Astrocyte (in vitro differentiated cells and primary cell): ENCODE measurements at places on chromosomes 7 and 10. TPM values are rescaled to one million over a fixed set of nuclear protein-coding genes. Genes with fewer than 3 reads are reported as not detected.

DNA sequence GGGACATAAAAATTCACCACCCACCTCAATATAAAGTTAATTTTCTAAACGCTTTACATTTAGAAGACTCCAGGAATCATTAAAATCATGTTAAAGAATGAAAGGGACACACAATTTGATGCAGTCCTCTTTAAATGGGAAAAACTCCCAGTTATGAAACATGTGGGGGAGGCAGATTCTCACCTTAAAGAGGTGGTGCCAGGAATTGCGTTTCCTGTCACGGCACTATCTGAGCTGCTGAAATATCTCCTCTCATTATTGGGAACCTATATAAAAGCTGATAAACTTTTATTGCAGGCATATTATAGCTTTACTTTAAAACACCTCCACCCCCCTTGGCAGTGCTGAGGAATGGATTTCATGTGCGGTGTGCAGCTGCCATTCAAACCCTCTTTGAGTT, 94.8 kb upstream of the SORCS3 start:
- DNase-seq, result no peak
- H3K27ac ChIP-seq, result no peak overlapping the region
- H3K4me3 ChIP-seq, result no peak overlapping the region

DNA sequence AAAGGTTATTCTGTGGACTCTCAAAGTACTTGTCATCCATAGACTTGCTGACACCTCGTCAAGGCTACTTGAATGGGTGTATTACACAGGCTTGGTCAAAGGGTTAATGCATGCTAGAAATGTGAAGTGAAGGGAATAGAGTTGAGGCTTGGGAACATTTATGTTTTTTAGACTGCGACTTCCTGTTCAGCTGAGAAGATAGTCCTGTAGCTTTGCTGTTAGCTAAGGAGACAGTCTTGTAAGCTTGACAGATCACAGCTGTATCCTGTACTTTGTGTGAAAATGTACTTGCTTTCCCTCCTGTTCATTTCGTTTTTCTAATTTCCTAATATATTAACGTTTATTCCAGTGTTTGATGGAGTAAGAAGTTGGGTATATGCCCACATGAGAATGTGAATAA, 52.1 kb downstream of the ADD3 start:
- H3K27ac ChIP-seq, result no peak overlapping the region
- no peak for DNase-seq
- H3K4me3 ChIP-seq, result no peak overlapping the region
- H3K36me3 ChIP-seq, result no peaks in the 10 kb centered on the region
- H3K27me3 ChIP-seq, result no peaks in the 10 kb centered on the region
- H3K4me1 ChIP-seq, result peaks cover 17% of the 10 kb centered on the region

GRCh38 chr10:69007260-69007659, 18.7 kb downstream of the KIFBP start:
- DNase-seq, result no peak
- H3K4me3 ChIP-seq, result no peak overlapping the region
- H3K4me1 ChIP-seq, result no peaks in the 10 kb centered on the region

DNA sequence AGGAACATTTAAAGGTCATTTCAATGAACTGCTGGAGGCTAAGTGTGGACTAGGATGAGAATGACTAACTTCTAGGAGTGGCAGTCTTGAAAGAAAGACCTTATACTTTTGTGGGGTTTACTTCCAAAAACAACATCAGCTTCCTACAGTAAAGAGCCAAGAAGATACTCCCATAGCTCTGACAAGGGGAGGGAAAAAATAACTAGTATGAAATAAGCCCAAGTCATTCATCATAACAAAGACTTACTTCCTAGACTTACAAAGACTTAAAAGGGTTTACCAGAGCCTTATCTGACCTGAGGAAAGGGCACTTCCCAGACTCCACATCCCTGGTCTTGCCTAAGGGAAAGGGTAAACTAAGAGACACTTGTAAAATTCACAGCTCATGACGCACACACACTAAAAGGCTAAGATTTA, 31.7 kb downstream of the ARHGAP12 start:
- H3K4me1 ChIP-seq, result peaks cover 16% of the 10 kb centered on the region
- no peaks in the 10 kb centered on the region for H3K36me3 ChIP-seq
- DNase-seq, result peak; percentile 80

DNA sequence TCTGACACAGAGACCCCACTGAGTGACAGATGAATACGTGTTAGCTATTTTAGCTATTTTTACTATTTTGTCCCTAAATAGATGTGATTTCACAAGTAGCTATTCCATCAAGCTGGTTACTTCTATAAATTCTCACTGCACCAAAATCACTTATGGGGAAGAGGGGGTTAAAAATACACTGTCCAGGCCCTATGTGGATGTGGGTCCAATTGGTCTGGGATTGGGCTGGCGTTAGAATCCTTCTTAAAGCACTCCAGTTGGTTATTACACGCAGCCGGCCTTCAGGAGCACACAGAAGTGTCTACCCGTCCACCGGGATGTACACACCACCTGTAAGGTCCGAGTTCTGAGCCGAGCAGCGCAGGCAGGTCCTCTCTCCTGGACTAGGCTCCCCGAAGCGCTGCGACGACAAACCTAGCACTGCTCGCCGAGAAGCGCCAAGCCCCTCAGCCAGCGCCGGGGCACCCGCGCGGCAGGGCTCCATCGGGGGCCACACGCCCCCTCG, 222.3 kb upstream of the MKLN1 start:
- no peak overlapping the region for H3K27ac ChIP-seq
- no peak for DNase-seq
- H3K27me3 ChIP-seq, result no peaks in the 10 kb centered on the region
- peak overlapping the region; percentile 57 for H3K4me3 ChIP-seq
- peaks cover 29% of the 10 kb centered on the region for H3K4me1 ChIP-seq

- H3K36me3 ChIP-seq, result no peaks in the 10 kb centered on the region
- H3K4me1 ChIP-seq, result peaks cover 4% of the 10 kb centered on the region
- no peak overlapping the region for H3K27ac ChIP-seq
- peaks cover 9% of the 10 kb centered on the region for H3K27me3 ChIP-seq
Observed at GRCh38 chr7:151936207-151936606, 20.0 kb upstream of the GALNTL5 start.

DNA sequence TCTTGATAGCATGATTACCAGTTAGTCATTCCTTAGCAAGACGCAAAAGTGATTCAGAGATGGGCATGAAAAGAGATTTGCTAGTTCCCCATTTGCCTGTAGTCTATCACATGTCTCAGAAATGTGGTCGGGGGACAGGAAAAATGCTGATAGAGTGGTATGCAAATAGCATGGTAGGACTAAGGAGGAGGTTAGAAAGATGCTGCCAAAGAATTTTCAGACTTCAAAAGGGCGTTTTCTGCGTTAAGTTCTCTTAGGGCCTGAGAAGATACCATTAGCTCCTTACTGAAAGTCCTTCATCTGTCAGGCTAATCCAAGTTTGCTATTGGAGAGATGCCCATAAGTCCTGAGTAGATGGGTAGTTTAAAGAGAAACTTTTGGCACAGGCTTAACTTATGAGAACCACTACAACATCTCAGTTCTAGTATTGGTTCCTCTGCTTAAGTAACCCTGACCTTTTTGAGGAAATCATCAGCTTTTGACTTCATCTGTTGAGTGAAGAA, 2.7 kb downstream of the CALD1 start:
- peak overlapping the region; percentile 99 for H3K4me3 ChIP-seq
- peaks cover 66% of the 10 kb centered on the region for H3K4me1 ChIP-seq
- DNase-seq, result peak; percentile 76
- peaks cover 34% of the 10 kb centered on the region for H3K36me3 ChIP-seq
- no peaks in the 10 kb centered on the region for H3K27me3 ChIP-seq
- peak overlapping the region; percentile 93 for H3K27ac ChIP-seq

Gene CAV1
- total RNA-seq, result 384 and 472 TPM in 2 replicates

GRCh38 chr7:120799147-120799546, 58.8 kb downstream of the TSPAN12 start:
- no peaks in the 10 kb centered on the region for H3K36me3 ChIP-seq
- DNase-seq, result no peak
- H3K4me3 ChIP-seq, result no peak overlapping the region
- no peak overlapping the region for H3K27ac ChIP-seq
- H3K4me1 ChIP-seq, result no peaks in the 10 kb centered on the region

GRCh38 chr10:96339956-96340904, 18.6 kb downstream of the OPALIN start:
- DNase-seq, result peak; percentile 25
- peaks cover 5% of the 10 kb centered on the region for H3K27me3 ChIP-seq
- H3K4me3 ChIP-seq, result no peak overlapping the region
- H3K27ac ChIP-seq, result no peak overlapping the region
- no peaks in the 10 kb centered on the region for H3K4me1 ChIP-seq

GRCh38 chr10:93072225-93072712, 1.4 kb upstream of the CYP26A1 start:
- H3K4me3 ChIP-seq, result no peak overlapping the region
- peaks cover 23% of the 10 kb centered on the region for H3K4me1 ChIP-seq
- no peak overlapping the region for H3K27ac ChIP-seq
- no peak for DNase-seq
- no peaks in the 10 kb centered on the region for H3K36me3 ChIP-seq

- H3K27ac ChIP-seq, result no peak overlapping the region
- H3K4me3 ChIP-seq, result no peak overlapping the region
- no peaks in the 10 kb centered on the region for H3K36me3 ChIP-seq
- DNase-seq, result no peak
- H3K27me3 ChIP-seq, result peaks cover 4% of the 10 kb centered on the region
- no peaks in the 10 kb centered on the region for H3K4me1 ChIP-seq
Observed at GRCh38 chr7:47190462-47190861, 391.4 kb downstream of the TNS3 start.

Gene SPDYE2
- total RNA-seq, result not detected in 2 replicates

Gene LRRC17
- 61.2 and 63.4 TPM in 2 replicates for total RNA-seq

Gene SCRN1
- total RNA-seq, result 98.3 and 116 TPM in 2 replicates

DNA sequence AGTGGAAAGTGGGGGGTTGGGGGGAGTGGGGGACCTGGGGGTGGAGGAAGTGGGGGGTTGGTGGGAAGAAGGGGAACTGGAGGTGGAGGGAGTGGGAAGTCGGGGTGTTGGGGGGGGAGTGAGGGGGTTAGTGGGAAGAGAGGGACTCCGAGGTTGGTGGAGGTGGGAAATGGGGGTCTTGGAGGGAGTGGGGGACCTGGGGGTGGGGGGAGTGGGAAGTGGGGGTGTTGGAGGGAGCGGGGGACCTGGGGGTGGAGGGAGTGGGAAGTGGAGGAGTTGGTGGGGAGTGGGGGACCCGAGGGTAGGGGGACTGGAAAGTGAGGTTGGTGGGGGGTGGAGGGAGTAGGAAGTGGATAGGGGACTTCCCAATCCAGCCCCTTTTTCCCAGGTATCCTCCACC, 906 bp upstream of the MMD2 start:
- DNase-seq, result no peak
- H3K4me3 ChIP-seq, result no peak overlapping the region
- H3K36me3 ChIP-seq, result no peaks in the 10 kb centered on the region
- H3K4me1 ChIP-seq, result no peaks in the 10 kb centered on the region

DNA sequence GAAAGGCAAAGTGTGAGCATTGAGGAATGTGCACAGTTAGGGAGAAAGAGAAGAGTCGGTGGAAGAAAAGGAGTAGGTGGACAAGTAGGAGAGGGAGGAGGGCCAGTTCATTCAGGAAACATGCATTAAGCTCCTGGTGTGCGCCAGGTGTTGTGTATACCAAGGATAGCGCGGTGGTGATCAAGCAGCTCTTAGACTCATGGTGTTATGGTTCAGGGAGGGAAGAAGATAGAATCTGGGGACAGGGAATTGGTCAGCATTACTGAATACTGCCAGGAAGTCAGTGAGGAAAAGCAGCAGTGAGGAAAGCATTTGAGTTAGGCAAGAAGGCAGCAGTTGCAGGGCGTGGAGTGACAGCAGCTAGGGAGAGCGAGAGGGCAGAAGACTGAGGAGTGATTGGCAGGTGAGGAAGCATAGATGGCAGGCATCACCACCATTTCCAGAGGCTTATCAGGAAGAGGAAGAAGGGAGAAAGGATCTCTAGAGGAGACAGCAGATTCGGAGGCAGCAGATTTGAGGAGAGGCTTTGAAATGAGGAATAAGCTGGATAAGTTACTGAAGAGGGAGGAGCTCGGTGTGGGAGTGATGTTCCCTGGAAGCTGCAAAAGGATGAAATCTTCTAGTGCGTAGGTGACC, 265.6 kb downstream of the GFRA1 start:
- no peaks in the 10 kb centered on the region for H3K27me3 ChIP-seq
- no peaks in the 10 kb centered on the region for H3K36me3 ChIP-seq

Gene NACAD
- total RNA-seq, result 18.3 and 21.6 TPM in 2 replicates

GRCh38 chr7:124764847-124765400, 668 bp downstream of the GPR37 start:
- DNase-seq, result no peak
- peaks cover 8% of the 10 kb centered on the region for H3K4me1 ChIP-seq
- H3K36me3 ChIP-seq, result no peaks in the 10 kb centered on the region
- H3K27me3 ChIP-seq, result peaks cover 19% of the 10 kb centered on the region

DNA sequence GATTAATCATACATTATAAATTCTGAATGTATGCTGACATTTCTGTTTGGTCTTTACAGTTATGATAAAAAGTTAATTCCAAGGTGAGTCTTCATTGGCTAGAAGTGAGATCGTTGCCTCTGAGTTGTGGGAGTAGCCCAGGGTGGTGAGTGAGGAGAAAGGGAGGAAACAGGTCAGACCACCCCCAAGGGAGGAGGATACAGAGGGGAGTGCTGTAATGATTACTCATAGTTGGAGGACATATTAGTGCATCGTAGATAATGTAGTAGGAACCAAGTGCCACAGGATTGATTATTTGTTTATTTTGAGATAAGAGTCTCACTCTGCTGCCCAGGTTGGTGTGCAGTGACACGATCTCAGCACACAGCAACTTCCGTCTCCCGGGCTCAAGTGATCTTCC, 672.2 kb downstream of the INHBA start:
- no peaks in the 10 kb centered on the region for H3K36me3 ChIP-seq
- peaks cover 28% of the 10 kb centered on the region for H3K4me1 ChIP-seq
- H3K27me3 ChIP-seq, result no peaks in the 10 kb centered on the region
- no peak overlapping the region for H3K4me3 ChIP-seq
- DNase-seq, result peak; percentile 54

DNA sequence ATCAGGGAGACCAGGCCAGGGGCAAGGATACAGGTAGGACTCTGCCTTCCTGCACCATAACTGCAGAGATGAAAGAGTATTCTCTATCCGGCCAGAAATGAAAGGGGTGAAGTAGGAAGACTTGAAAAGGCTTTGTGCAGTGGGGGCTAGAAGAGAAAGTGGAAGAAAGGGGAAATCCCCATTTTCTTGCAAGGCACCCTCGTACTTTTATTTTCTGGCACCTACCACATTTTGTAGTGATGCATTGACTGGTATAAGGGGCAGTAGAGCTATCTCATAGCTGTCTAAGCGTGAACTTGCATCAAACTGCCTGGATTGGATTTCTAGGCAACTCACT, 752 bp upstream of the CAMK2G start:
- no peak overlapping the region for H3K27ac ChIP-seq
- H3K4me3 ChIP-seq, result no peak overlapping the region
- H3K4me1 ChIP-seq, result peaks cover 7% of the 10 kb centered on the region
- no peak for DNase-seq

Gene RNF133
- 0.30 and 0.41 TPM in 2 replicates for total RNA-seq

Gene FAM107B
- total RNA-seq, result 36.0 and 42.3 TPM in 2 replicates

- H3K4me1 ChIP-seq, result no peaks in the 10 kb centered on the region
- H3K27me3 ChIP-seq, result no peaks in the 10 kb centered on the region
Observed at GRCh38 chr7:28498636-28499035, 86.3 kb downstream of the CREB5 start.
